ENCODE measurements at places on chromosomes 5 and 9. TPM values are rescaled to one million over a fixed set of nuclear protein-coding genes. Genes with fewer than 3 reads are reported as not detected.

DNA sequence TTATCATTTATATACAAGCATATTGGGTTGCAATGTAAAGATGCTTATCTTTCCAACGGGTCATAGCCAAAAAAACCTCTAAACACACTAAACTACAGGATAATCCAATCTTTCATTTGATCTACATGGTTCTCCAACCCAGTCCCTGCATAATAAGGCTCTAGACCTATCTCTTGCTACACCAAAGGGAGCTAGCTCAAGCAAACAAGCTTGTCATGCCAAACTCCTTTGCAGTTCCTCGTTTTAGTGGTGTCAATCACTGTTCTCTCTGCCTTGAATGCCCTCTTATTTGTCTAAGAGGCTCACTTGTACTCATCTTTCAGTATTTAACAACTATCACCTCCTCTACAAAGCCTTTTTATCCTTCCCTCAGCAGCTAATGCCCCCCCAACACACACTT lies 5.6 kb downstream of the HOMER1 start:
- H3K4me1 ChIP-seq, result peaks cover 28% of the 10 kb centered on the region
- no peak overlapping the region for H3K27ac ChIP-seq
- H3K27me3 ChIP-seq, result peaks cover 26% of the 10 kb centered on the region
- H3K36me3 ChIP-seq, result peaks cover 2% of the 10 kb centered on the region
- DNase-seq, result no peak

GRCh38 chr9:90038763-90039162 lies 434.0 kb downstream of the GADD45G start:
- DNase-seq, result no peak
- no peaks in the 10 kb centered on the region for H3K36me3 ChIP-seq
- no peak overlapping the region for H3K27ac ChIP-seq
- no peaks in the 10 kb centered on the region for H3K4me1 ChIP-seq

- no peak for DNase-seq
- H3K4me1 ChIP-seq, result no peaks in the 10 kb centered on the region
- H3K4me3 ChIP-seq, result no peak overlapping the region
- H3K27ac ChIP-seq, result no peak overlapping the region
Measured at GRCh38 chr9:14538526-14538925, 154.7 kb downstream of the ZDHHC21 start.

- H3K36me3 ChIP-seq, result no peaks in the 10 kb centered on the region
- peaks cover 24% of the 10 kb centered on the region for H3K4me1 ChIP-seq
- peaks cover 68% of the 10 kb centered on the region for H3K27me3 ChIP-seq
- no peak for DNase-seq
- H3K27ac ChIP-seq, result no peak overlapping the region
- no peak overlapping the region for H3K4me3 ChIP-seq
Measured at GRCh38 chr5:88885002-88885401, 2.0 kb upstream of the MEF2C start.

GRCh38 chr5:14400085-14400484 lies 181.5 kb upstream of the OTULINL start:
- no peaks in the 10 kb centered on the region for H3K36me3 ChIP-seq
- peaks cover 12% of the 10 kb centered on the region for H3K4me1 ChIP-seq
- H3K27ac ChIP-seq, result no peak overlapping the region
- no peak overlapping the region for H3K4me3 ChIP-seq

- DNase-seq, result no peak
- no peaks in the 10 kb centered on the region for H3K27me3 ChIP-seq
- H3K4me1 ChIP-seq, result no peaks in the 10 kb centered on the region
- H3K4me3 ChIP-seq, result no peak overlapping the region
Measured at GRCh38 chr5:73950441-73950873, 324.5 kb downstream of the ARHGEF28 start.

GRCh38 chr5:35484241-35484640 lies 133.4 kb upstream of the SPEF2 start:
- DNase-seq, result no peak
- H3K4me1 ChIP-seq, result peaks cover 5% of the 10 kb centered on the region
- no peaks in the 10 kb centered on the region for H3K27me3 ChIP-seq

Gene BTNL8
- not detected for total RNA-seq

Gene CD180
- total RNA-seq, result not detected

Gene RETREG1
- 19.3 TPM for total RNA-seq

Gene SLC6A19
- not detected for total RNA-seq
